ENCODE measurements at places on chromosomes 5 and 9.
A peak's percentile ranks its signal among the peaks of the same experiment; 100 is the strongest.

GRCh38 chr9:127418037-127418471 is 6.1 kb upstream of the ZNF79 start:
- no peak for DNase-seq

DNA sequence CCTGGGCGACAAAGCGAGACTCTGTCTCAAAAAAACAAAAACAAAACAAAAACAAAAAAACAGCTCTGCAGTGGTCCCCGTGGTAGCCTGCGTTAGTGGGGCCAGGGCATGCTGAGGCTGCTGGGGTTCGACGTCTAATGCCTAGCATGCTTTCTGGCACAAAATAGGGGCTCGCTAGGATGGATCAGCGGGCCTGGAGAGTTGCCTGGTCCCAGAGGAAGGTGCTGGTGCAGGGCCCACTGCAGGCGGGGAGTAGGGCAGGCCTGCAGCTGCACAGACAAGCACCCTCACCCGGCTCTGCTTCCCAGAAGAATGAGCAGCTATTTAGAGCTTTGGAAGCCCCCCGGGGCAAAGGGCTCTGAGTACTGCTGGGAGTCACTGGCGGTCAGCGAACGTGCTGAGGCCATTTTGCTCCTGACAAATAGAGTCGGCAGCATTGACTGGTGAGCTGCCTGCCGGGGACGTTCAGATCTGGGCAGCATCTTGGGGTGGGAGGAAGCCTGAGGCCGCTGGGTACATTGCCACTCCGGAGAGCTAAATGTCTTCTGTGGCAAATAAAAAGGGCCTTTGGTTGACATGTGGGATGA is 126.7 kb downstream of the OLFM1 start:
- no peak for DNase-seq

DNA sequence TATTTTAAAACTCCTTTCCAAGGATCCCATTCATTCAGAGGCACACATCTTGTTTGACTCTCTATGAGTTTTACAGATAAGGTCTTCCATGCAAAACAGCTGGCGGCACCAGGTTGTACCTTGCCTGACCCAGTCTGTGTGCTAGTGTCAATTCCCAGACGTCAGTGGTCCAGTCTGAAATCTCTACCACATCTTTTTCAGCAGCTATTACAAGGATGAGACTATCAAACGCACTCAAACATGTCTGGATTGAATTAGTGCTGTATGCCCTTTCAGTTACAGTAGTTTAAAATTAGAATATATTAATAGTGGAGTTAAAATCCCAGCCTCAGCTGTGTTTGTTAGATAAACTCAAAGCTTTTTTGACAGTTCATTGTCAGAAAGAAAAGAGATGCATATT is 11.7 kb downstream of the CDC14B start:
- DNase-seq: no peak

- DNase-seq: peak; percentile 75
Observed at GRCh38 chr5:134226441-134227192, 744 bp upstream of the PPP2CA start.

- DNase-seq: no peak
Observed at GRCh38 chr5:175447571-175447970, 3.6 kb upstream of the DRD1 start.

GRCh38 chr5:60598424-60598823 is 101.5 kb downstream of the DEPDC1B start:
- DNase-seq: no peak

GRCh38 chr5:127433526-127433925 is 83.9 kb upstream of the PRRC1 start:
- no peak for DNase-seq

- no peak for DNase-seq
Observed at GRCh38 chr9:85045271-85045670, 375.7 kb downstream of the NTRK2 start.

DNA sequence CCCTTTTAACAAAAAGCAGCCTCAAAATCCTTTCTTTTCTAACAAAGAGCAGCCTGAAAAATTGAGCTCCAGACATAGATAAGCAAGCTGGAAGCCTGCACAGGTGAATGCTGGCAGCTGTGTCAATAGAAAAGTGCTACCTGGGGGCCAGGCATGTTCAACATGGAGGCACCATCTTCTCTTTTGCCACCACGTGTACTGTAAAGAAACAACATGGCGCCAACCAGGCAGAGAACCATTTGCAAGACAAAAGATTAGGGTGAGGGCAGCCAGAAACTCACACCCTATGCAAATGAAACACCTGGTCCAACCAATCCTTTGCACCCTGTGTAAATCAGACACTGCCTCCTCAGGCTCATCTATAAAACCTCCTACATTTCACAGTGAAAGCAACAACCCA is 96.0 kb downstream of the ACTL7B start:
- no peak for DNase-seq

- DNase-seq: no peak
Observed at GRCh38 chr9:99986642-99987041, 80.2 kb downstream of the STX17 start.

GRCh38 chr5:78776637-78777036 is 128.1 kb upstream of the LHFPL2 start:
- no peak for DNase-seq

- peak; percentile 46 for DNase-seq
Observed at GRCh38 chr9:132768932-132769905, 99.0 kb downstream of the GTF3C4 start.

DNA sequence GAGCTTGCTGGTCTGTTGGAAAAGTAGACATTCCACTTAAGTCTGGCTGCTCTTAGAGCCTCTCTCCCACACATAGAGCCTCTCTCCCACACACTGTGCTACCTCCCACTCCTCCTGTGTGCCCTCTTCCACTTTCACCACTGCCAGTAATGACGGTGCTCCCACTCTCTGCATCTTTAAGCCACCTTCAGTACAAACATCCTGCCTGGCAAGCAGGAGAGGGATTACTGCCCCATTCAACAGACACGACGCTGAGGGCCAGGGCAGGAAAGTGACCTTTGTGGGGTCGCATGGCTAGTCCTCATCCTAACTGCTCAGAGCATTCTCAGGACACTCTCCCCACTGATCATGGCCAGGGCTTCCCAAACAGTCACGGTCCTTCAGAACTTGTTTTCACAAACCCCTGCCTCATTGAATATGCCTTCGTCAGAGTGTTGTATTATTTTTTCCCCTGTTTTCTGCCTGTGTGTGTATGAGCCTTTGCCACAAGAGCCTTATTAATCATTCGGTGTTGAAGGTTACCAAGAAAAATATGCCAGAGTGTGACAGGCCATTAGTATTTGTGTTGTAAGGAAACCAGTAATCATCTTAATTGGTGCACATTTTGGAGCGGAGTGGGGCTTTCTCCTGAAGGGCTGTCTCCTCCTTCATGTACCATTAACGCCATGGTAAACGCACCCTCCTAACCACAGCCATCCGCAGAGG is 87.1 kb upstream of the SAP30L start:
- no peak for DNase-seq

GRCh38 chr5:72134226-72134899 is 27.1 kb downstream of the MAP1B start:
- no peak for DNase-seq

GRCh38 chr9:16417161-16417560 is 453.3 kb downstream of the BNC2 start:
- DNase-seq: no peak

- DNase-seq: no peak
Observed at GRCh38 chr5:38948501-38948900, 102.7 kb downstream of the OSMR start.

DNA sequence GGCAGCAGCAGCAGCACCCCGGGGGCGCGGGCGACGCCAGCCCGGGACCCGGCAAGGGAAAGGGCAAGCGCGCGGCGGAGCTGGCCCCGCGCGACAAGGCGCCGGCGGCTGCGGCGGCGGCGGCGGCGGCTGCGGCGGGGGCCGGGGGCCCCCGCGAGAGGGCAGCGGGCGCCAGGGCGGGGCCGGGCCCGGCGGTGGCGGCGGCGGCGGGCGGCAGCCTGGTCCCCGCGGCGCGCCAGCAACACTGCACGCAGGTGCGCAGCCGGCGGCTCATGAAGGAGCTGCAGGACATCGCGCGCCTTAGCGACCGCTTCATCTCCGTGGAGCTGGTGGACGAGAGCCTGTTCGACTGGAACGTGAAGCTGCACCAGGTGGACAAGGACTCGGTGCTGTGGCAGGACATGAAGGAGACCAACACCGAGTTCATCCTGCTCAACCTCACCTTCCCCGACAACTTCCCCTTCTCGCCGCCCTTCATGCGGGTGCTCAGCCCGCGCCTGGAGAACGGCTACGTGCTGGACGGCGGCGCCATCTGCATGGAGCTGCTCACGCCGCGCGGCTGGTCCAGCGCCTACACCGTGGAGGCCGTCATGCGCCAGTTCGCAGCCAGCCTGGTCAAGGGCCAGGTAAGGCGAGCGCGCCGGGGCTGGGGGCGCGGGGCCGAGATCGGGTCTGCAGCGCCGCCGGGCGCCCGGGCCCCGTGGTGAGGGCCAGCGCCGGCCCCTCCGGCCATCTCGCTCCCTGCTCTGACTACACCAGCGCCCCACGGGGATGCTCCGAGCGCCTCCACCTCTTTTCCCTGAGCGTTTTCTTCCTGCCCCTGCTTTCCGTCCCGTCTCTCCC is at the start of gene UBE2QL1:
UBE2QL1 (plus strand) TSS at position 238 of the 843 bp plus-strand sequence; CDS start at position 273, 35 bp downstream.
- DNase-seq: no peak

DNA sequence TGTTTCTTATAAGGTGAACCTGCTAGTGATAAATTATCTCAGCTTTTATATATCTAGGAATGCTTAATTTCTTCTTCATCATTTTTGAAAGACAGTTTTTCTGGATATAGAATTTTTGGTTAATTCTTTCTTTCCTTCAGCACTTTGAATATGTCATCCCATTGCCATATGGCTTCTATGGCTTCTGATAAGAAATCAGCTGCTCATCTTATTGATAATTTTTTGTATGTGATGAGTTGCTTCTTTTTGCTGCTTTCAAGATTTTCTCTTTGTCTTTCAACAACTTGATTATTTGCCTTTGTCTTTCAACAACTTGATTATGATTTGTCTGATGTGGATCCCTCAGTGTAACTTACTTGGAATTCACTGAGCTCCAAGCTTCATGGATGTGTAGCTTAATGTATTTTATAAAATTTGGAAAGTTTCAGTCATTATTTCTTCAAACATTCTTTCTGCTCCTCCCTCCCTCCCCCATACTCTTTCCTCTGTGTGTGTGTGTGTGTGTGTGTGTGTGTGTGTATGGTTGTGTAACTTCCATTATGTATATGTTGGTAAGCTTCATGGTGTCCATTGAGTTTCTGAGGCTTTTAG is 243.9 kb downstream of the TLE1 start:
- no peak for DNase-seq

GRCh38 chr9:130640681-130641080 is 23.7 kb upstream of the PRDM12 start:
- no peak for DNase-seq

- DNase-seq: peak; percentile 50
Observed at GRCh38 chr9:127578952-127579853, 32.9 kb upstream of the STXBP1 start.

DNA sequence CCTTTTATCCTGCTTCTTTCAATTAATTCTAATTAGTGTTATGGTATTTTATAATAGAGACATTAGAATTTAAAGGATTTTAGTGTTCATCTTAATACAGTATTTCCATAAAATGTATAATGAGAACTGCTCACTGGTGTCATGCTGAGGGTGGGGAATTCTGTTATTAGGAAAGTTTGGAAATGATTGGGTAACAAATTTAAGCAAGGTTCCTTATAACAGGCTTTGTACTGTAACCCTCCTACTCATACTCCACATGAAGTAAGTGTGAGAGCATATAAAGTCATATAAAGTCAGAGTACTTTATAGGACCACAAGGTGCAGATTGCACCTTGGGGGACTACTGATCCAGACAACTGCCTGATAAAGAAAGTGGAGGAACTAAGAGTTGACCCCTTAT is 42.2 kb downstream of the SV2C start:
- DNase-seq: no peak

DNA sequence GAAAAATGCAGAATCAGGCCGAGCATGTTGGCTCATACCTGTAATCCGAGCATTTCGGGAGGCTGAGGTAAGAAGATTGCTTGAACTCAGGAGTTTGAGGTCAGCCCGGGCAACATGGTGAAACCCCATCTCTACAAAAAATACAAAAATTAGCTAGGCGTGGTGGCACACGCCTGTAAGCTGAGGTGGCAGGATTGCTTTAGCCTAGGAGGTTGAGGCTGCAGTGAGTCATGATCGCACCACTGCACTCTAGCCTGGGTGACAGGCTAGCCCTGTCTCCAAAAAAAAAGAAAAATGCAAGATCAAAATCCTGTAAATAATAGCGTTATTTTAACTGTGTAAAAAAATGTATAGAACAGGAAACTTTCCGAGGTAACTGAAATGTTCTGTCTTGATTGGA is 39.4 kb downstream of the RNF44 start:
- DNase-seq: no peak

GRCh38 chr9:130659699-130660248 is 4.6 kb upstream of the PRDM12 start:
- DNase-seq: no peak

GRCh38 chr9:105647595-105648349 is 14.5 kb upstream of the TAL2 start:
- no peak for DNase-seq

DNA sequence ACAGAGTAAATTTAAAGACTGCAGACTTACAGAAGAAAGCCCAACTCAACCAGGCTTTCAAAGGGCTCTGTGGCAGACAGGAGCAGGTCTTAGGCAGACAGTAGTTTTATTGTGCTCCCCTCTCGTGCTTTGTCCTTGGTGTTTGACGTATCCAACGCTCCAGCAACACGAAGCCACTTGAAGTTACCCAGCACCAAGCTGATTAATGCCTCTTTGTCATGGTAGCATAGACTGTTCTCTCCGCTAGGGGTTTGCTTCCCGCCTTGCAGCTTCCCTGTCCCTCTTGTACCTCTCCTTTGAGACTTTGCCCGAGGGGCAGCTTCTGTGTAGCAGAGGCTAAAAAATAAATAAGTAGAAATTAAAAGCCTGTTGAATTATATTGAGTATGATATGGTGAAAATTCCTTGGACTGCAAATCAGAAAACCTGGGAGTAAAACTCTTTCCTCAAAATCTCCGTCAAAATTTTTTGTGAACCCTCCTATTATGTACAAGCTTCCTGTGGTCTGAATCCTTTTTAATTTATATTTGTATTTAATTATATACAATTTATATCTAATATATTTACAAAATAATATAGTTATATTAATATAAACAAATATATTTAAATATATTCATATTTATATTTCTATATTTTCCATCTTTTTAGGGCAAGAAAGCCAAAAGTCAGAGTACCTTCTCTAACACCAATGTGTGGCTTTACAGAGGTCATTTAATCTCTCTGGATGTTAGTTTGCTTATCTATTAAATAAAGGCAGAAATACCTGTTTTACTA is 405.4 kb downstream of the DMAC1 start:
- DNase-seq: no peak

GRCh38 chr9:22645893-22646292 is 199.3 kb downstream of the DMRTA1 start:
- DNase-seq: no peak

- DNase-seq: no peak
Observed at GRCh38 chr5:134206627-134207160, 19.2 kb downstream of the PPP2CA start.

Measured in T-helper 17 cell (primary cell).